LNCaP clone FGC (cell line): ENCODE measurements at places on chromosomes 2 and 18.

DNA sequence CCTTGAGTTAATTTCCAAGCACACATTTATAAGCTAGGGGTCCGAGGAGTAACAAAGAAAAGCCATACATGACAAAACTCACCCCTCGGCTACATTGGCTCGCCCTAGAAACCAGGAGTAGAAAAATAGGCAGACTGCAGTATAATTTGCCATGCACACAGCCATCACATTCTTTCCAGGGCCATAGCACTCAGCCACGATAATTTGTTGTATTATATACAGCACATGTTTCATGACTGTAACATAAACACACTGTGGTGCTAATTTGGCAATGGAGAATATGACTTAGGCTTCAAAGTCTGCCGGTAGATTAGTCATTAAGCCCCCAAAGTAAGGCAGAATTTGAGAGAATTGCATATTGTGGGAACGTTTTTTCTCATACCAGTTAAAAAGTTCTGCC is 254.9 kb downstream of the ZNF521 start:
- no peak for DNase-seq

DNA sequence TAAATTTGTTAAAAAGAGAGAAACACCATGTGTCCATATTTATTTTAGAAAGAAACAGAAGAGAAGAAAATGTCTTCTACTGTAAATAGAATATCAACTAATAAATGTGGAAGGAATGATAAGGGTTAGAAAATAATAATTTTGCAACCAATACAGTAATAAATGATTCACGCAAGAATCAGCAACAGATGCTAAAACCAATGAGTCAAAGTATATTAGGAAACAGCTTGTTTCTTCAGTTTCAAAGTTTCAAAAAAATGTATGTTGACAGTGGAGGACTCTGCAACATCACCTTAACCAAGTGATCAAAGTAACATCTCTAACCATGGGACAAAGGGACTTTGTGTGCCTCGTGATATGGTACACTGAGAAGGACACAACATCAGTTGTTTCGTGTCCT is 147.0 kb downstream of the TWIST2 start:
- no peak for DNase-seq

DNA sequence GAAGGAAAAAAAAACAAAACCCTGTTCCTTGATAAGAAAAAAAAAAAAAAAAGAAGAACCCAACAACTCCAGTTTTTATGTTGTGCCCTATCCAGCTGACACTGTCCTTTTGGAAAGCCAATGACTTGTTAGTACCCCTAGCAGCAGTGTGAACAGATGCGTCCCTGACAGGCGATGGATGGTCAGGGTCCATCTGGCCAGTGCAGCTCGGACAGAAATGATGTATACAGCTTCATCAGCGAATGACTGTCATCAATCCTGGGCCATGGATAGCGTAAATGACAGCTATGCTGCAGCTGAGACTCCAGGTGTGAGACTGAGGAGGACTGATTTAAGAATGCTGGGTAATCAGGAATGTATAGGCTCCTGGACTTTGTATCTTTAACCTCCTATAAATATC is 318.8 kb upstream of the FIGN start:
- no peak for DNase-seq

GRCh38 chr2:207437136-207437523 is 92.6 kb upstream of the CREB1 start:
- DNase-seq = no peak
